ENCODE measurements at places on chromosomes 2 and 18. TPM values are rescaled to one million over a fixed set of nuclear protein-coding genes. Genes with fewer than 3 reads are reported as not detected.

DNA sequence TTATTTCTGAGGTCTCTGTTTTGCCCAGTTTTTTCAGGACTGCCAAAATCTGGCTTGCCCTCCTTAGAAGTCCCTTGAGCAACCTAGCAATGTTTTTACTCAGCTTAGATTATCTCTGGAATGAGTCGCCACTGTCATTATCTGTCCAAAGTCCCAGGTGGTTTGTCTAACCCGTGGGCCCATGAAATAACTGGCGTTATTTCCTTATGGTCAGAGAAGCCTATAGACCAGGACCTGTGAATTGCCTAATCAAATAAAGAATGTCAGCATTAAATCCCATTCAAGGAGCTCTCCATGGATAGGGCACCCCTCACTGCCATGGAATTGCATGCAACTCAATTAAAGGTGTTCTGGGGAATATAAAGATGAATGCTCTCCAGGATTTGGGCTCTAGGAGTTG lies 373.9 kb downstream of the SETBP1 start:
- no peak for DNase-seq

GRCh38 chr2:20625491-20626391 lies 25.2 kb downstream of the HS1BP3 start:
- no peak for DNase-seq

DNA sequence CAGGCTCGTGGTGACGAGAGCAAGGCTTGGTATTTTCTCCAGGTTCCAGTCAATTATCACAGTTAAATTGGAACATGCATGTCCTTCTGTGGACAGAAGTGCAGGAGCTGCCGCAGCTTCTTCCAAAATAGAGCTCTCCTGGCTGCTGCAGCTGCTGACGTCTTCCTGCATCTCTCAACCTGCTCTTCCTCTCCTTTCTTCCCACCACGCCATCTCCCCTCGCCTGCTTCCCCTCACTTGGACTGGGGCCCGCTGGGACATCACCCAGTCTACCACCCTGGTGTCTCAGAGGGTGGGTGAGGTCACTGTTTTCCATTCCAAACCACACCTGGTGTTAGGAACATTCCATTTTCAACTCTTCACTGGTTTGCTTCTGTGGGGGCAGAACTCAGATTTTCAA lies 41.4 kb downstream of the SPP2 start:
- DNase-seq, result no peak

- no peak for DNase-seq
Observed at GRCh38 chr18:2448565-2449151, 122.6 kb downstream of the METTL4 start.

- DNase-seq, result no peak
Observed at GRCh38 chr2:152238016-152238415, 62.5 kb upstream of the STAM2 start.

DNA sequence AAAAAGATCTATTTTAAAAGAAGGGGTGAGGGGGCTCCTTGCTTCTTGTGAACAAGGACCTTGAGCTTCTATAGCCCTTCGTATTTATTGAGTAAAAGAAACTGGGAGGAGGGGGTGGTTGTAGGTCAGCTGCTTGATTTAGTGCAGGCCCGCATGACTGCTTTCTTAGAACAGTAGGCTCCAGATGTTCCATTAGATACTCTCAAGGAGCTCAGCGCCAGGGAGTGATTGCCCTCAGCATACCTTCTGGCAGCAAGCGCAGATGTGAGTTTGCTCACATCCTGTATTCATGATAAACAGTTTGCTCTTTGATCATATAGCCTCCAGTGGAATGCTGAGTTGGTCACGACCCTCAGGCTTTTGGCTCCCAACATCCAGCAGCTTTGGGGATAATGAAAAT lies 108.9 kb upstream of the XPO1 start:
- DNase-seq, result no peak

DNA sequence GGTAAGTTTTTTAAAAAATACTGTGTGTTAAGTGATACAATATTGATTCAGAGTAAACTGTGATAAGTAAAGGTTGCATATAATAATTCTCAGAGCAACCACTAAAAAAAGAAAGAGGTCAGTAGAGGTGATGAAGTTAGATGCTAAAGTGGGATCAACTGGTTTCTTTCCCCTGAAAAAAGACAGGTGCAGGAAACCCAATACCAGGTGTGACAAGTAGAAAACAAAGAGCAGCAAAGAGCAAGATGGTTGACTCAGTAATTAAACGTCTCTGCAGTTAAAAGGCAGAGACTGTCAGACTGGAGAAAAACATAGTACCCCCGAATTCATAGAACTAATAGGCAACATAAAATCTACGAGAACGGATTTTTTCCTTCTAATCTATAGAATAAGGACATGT lies 128.3 kb downstream of the ATP9B start:
- no peak for DNase-seq

DNA sequence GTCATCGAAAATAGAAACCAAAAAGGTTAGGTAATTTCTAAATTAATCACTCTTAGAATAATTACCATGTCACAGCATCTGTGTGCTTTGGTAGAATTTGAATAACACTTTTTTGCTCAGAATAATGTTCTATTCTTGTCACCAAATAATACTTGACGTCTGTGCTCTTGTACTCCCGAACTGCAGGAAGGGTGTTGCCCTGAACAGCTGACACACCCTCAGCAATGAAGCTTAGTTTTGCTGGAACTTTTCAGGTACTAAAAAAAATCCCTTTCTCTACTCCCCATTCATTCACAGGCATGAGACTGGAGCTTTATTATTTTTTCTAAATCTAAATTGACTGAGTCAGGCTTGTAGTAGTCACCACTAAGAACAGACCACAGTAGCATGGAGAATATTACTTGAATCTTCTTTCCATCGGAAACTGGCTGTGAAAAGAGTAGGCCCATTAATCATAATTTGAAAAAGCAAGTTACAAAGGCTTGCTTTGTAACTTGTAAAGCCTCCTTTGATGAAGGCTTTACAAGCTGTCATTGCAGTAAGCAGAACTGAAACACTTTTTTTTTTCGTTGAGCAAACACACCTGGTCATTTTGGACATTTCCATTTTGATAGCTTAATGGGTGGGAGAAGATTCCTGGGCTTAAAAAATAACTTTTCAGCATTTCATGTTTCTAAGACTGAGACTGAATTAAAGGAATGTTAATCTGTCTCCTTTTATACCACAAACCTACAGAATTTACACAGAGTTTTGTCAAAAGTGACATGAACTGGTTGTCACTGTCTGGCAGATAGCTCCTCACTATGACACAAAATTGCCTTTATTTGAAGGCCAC lies 70.3 kb upstream of the PELI1 start:
- DNase-seq, result no peak

RIT2 gene
- total RNA-seq, result not detected

ABCG8 gene
- not detected for total RNA-seq

DNA sequence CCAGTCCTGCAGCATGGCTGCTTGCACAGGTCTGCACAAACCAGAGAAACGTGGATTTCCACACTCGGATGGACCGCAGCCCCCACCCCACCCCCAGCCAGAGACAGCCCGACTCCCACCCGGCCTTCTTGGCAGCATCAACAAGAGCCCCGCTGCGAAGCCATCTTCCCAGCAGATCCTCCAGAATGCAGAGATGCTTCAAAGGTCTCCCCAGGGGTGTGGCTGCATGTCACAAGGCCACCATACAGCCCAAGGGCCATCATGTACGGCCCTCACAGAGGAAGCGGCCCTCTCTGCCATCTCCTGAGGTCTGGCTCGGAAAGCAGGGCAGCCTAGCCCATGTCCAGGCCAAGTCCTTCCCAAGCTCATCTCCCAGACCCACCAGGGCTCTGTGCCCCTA lies 11.5 kb downstream of the DNMT3A start:
- no peak for DNase-seq

DNA sequence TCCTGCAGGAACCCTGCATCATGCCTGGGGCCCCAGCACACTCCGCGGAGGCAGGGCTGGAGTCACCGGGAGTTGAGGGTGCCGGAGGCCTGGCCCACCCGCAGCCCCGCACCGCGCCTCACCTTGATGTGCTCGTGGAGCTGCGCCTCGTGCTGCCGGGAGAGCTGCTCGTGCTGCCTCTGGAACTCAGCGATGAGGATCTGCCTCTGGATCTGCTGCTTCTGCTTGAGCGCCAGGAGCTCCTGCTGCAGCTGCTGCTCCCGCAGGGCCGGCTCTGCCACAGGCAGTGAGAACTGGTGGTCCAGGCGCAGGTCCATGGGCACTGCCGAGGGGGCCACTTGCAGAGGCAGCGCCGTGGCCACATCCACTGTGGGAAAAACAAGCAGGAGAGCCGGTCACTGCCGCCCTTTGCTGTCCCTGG lies 211.1 kb downstream of the HDAC4 start:
- no peak for DNase-seq

- no peak for DNase-seq
Observed at GRCh38 chr18:11857177-11857887, 6.1 kb downstream of the CHMP1B start.

GRCh38 chr2:217165547-217165946 lies 305.7 kb upstream of the TNP1 start:
- no peak for DNase-seq

DNA sequence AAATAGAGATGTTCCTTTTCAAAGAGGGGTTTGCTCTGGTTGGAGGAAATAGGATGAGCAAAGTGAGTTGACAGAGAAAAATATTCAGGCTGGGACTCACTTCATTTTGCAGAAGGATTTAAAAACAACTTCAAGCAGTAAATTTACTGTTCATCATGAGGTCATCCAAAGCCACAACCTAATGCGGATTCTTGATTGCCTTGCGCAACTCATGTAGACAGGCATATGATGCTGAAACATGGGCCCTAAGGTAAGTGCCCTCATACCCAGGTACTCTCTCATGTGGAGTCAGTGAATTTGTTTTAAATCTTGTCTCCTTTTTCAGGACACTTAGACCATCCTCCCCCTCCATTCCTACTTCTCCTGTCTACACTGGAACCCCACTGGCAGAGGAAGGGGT lies 51.9 kb upstream of the LYPD1 start:
- no peak for DNase-seq

CASP10 gene
- 9.5 TPM for total RNA-seq

DNA sequence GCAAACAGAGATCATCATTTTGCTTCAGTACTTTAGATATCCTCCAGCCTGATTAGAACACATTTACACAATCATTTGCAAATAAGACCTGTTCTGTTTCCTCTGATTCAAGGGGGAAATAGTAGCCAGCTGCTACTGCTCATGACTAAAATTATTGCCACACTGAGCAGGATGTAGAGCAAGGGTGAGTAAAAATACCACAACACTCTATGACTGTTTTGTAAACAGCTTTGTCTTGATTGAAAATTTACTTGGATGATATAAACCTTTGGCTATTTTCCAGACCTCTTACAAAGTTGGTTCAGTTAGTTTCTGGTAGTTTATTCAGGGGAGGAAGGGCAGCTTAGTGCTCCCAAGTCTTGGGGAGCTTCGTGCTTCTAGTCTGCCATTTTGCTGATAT lies 286.4 kb upstream of the CNTNAP5 start:
- no peak for DNase-seq

DNA sequence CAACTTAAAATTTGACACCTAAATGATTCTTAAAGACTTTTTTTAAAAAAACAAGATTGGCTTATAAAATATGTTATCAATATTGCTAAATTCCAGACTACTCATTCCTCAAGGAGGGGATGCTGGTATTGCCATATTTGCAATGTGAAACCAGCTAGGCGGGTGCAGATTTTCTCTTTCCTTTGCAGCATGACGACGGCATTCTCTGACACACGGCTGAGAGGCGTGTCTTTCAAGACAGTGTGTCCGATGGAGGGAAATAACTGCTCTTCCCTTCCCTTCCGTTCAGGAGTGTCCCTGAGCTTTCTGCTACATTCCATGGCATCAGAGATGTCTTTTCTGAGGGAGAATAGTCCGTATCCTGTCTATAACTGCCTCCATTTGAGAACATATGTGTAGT lies 38.2 kb upstream of the CNGA3 start:
- DNase-seq, result no peak

GRCh38 chr2:26459991-26460612 lies 17.8 kb downstream of the OTOF start:
- DNase-seq, result no peak

DNA sequence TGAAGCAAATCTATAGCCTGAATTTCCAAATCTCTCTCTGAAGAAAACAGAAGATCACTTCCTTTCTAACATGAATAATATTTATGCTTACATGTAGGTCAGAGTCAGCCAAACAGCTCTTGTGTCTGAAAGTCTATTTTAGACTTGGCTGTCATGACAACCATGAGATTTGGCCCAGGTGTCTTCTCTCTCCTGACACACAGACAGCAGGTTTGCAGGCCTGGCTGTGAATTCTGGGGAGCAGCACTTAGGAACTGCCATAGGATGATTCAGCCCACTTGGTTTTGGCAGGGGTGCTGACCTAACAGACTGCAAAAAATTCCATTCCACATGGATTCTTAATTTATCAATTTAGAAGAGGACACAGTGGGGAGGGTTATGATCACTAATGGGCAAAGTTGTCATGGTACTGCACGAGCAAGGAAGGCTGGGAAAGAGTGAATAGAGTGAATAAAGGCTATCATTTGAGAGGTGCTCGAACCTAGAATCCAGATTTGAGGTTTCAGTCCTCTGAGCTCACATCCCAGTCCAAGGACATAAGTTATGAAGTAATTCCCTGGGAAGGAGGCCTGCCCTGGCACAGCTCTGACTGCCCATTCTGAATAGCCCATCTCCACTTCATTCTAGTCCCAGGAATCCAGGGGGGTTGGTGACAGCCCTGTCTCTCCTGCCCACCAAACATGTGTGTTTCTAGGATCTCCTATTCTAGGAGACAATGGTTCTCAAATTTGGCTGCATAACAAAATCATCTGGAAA lies 453.9 kb upstream of the TRIB2 start:
- DNase-seq, result no peak

DNA sequence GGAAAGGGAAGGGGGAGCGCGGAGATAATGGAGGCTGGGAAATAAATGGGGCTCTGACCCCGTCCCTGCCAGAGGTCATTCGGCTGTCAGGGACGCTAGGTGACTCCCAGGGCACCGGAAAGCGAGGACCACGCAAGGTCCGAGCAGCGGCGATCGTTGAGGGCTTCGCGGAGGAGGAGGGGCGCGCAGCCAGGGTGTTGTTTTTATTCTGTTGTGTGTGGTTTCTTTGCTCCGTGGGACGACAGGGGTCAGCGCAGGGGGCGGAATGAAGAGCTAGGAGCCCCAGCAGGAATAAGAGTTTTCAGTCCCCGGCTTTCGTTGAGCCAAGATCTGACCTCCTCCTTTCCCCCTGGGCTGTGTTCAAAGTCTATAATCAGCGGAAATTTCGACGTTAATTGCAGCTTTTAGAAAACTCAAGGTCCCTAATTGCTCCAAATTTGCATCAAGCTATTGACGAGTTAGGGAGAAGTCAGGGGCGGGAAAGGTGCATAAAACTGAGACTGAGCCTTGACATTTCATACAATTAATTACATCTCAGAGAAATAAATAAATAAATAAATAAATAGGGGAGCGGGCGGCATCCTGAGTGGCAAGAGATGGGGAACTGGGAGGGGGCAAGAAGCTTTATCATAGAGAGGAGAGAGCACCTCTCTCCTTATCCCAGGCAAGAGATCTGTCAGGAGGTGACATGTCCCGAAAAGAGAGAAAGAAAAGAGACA lies 2.2 kb downstream of the GAD1 start:
- no peak for DNase-seq

GRCh38 chr2:18612133-18612532 lies 22.8 kb upstream of the NT5C1B start:
- no peak for DNase-seq

Data from activated B cell treated with CpG ODN at 0.5 μM for 24 hours (primary cell).